Caco-2 (cell line): ENCODE measurements at places on chromosomes 7 and 10. TPM values are rescaled to one million over a fixed set of nuclear protein-coding genes. Genes with fewer than 3 reads are reported as not detected.
A peak's percentile ranks its signal among the peaks of the same experiment; 100 is the strongest.

Gene FFAR4
- 2.5 and 2.7 TPM in 2 replicates for total RNA-seq

Gene AKR1C8
- total RNA-seq: not detected in 2 replicates

Gene PTPN20
- total RNA-seq: not detected in 2 replicates

Gene TMEM139
- 19.1 and 26.2 TPM in 2 replicates for total RNA-seq

Gene MDH2
- total RNA-seq: 302 and 313 TPM in 2 replicates

Gene ADCYAP1R1
- total RNA-seq: not detected in 2 replicates

Gene TMEM176A
- total RNA-seq: 38.7 and 49.6 TPM in 2 replicates

Gene NYAP1
- total RNA-seq: 1.3 and 1.7 TPM in 2 replicates

Gene PDE6C
- total RNA-seq: not detected in 2 replicates

Gene PRKG1
- 0.09 and 0.12 TPM in 2 replicates for total RNA-seq

Gene NPTX2
- not detected in 2 replicates for total RNA-seq

- no peak for DNase-seq
- no peaks in the 10 kb centered on the region for H3K36me3 ChIP-seq
- H3K4me1 ChIP-seq: peaks cover 11% of the 10 kb centered on the region
- no peak overlapping the region for H3K27ac ChIP-seq
Measured at GRCh38 chr7:7157887-7158271, 24.5 kb upstream of the C1GALT1 start.

GRCh38 chr10:112216966-112217365 is 33.4 kb upstream of the GPAM start:
- no peak overlapping the region for H3K27ac ChIP-seq
- H3K4me3 ChIP-seq: no peak overlapping the region
- peaks cover 14% of the 10 kb centered on the region for H3K4me1 ChIP-seq
- H3K27me3 ChIP-seq: no peaks in the 10 kb centered on the region

GRCh38 chr7:42687211-42688055 is 224.4 kb downstream of the C7orf25 start:
- no peak overlapping the region for H3K4me3 ChIP-seq
- no peaks in the 10 kb centered on the region for H3K27me3 ChIP-seq
- H3K4me1 ChIP-seq: no peaks in the 10 kb centered on the region
- no peak overlapping the region for H3K27ac ChIP-seq
- DNase-seq: no peak

GRCh38 chr7:107953265-107953923 is 49.6 kb downstream of the LAMB1 start:
- no peak for DNase-seq
- H3K4me3 ChIP-seq: no peak overlapping the region
- peaks cover 11% of the 10 kb centered on the region for H3K36me3 ChIP-seq
- peak overlapping the region; percentile 85 for H3K27ac ChIP-seq
- peaks cover 76% of the 10 kb centered on the region for H3K4me1 ChIP-seq
- H3K27me3 ChIP-seq: no peaks in the 10 kb centered on the region

- H3K4me3 ChIP-seq: no peak overlapping the region
- H3K27ac ChIP-seq: no peak overlapping the region
- no peaks in the 10 kb centered on the region for H3K36me3 ChIP-seq
- H3K4me1 ChIP-seq: no peaks in the 10 kb centered on the region
Measured at GRCh38 chr7:75050501-75050900, 23.1 kb downstream of the RCC1L start.

DNA sequence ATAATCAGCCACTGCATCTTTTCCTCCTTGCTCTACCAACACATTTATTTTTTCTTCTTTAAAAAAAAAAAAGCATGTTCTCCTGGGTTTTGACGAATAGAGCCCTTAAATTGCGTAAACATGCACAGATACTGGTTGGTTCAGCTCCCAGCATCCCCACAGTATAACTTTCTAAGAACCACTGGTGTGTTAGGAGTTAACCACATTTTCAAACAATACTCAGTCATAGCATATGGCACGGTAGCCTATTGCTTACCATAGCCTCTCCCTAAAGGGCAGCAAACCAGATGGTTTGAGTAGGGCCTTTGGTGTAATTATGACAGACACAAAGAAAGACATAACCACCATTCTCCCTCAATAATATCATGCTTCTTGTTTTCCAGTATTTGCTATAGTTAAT is 145.0 kb downstream of the LRRC4 start:
- DNase-seq: no peak
- no peaks in the 10 kb centered on the region for H3K27me3 ChIP-seq
- peak overlapping the region; percentile 46 for H3K27ac ChIP-seq
- no peak overlapping the region for H3K4me3 ChIP-seq
- H3K4me1 ChIP-seq: peaks cover 35% of the 10 kb centered on the region

- H3K27ac ChIP-seq: no peak overlapping the region
- no peak overlapping the region for H3K4me3 ChIP-seq
- H3K4me1 ChIP-seq: no peaks in the 10 kb centered on the region
- H3K36me3 ChIP-seq: no peaks in the 10 kb centered on the region
Measured at GRCh38 chr7:27944643-27945042, 204.7 kb downstream of the TAX1BP1 start.

DNA sequence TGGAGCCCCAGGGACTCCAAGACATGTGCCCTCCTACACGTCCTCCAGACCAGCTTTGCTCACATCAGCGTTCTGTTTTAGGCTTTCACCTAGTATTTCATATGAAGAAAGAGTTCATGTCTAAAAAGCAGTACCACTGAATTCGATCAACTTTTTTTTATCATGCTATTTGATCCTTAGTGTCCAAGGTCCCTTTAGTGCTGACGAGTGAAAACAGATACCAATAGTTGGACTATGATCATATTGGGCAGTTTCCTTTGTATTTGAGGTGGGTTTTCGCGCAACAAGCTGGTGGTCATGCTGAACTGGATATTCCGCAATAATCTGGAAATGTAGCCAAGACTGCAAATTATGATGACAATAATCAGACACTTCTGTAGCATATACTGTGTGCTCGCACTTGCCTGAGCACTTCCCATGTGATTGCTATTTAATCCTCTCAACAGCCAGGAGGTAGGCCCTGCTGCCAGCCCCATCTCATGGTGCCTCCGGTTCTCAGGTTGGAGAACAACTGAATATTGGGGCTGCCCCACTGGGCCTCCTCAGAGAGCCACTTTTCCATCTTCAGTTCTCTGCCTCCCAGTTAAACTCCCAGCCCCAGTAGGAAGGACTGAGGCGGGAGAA is 65.9 kb downstream of the RBM20 start:
- no peak for DNase-seq
- H3K4me3 ChIP-seq: no peak overlapping the region
- H3K36me3 ChIP-seq: no peaks in the 10 kb centered on the region
- H3K27ac ChIP-seq: no peak overlapping the region
- H3K27me3 ChIP-seq: no peaks in the 10 kb centered on the region

DNA sequence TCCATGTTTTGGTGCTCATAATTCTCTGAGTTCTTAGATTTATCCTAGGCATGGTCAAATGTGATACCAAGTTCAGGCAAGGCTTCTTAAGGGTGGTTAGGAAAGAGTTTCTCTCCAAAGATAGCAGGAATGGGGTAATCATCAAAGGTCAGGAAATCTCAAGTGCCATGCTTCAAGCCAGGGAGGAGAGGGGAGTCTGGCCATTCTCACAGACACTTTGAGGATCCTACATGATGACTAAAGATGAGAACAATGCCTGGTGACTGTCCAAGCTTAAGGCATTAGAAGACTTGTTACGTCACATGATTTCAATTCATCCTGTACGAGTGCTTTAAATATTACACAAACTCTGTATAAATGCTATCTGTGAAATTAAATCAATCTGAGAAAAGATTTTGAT is 59.4 kb downstream of the POM121L12 start:
- no peak for DNase-seq
- no peaks in the 10 kb centered on the region for H3K27me3 ChIP-seq
- no peaks in the 10 kb centered on the region for H3K4me1 ChIP-seq
- no peak overlapping the region for H3K4me3 ChIP-seq
- no peak overlapping the region for H3K27ac ChIP-seq
- no peaks in the 10 kb centered on the region for H3K36me3 ChIP-seq

GRCh38 chr10:129716211-129716681 is 247.8 kb downstream of the EBF3 start:
- DNase-seq: no peak
- peaks cover 4% of the 10 kb centered on the region for H3K36me3 ChIP-seq
- no peaks in the 10 kb centered on the region for H3K4me1 ChIP-seq
- H3K4me3 ChIP-seq: no peak overlapping the region

- H3K4me3 ChIP-seq: no peak overlapping the region
- H3K36me3 ChIP-seq: no peaks in the 10 kb centered on the region
- H3K27me3 ChIP-seq: no peaks in the 10 kb centered on the region
- no peak overlapping the region for H3K27ac ChIP-seq
Measured at GRCh38 chr10:64054392-64054791, 533.2 kb downstream of the REEP3 start.

DNA sequence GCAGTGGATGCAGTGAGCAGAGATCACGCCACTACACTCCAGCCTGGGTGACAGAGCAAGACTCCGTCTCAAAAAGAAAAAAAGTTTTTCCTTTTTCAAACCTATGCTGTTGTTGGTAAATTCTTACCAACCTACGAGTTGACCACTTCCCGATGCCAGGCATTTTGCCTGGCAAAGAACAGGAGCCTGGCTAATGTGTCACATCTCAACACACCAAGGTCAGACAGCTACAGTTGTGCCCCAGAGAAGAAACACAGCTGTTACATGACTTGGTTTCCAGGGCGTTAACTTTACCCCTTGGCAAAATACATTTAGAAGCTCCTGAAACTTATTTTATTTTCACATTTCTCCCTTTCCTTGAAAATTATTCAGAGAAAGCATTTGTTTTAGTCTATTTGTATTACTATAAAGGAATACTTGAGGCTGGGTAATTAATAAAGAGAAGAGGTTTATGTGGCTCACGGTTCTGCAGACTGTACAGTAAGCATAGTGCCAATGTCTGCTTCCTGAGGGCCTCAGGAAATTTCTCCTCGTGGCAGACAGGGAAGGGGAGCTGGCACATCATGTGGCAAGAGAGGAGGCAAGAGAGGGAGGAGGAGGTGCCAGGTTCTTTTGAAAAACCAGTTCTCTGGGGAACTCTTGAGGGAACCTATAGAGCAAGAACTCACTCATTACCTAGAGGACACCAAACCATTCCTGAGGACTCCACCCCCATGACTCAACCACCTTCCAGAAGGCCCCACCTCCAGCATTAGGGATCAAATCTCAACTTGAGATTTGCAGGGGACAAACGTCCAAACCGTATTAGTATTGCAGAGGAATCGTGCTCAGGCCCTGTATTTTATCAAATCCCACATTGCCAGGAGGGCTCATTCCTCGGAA is 83.3 kb downstream of the PAXIP1 start:
- H3K36me3 ChIP-seq: no peaks in the 10 kb centered on the region
- no peak for DNase-seq
- no peak overlapping the region for H3K27ac ChIP-seq
- no peaks in the 10 kb centered on the region for H3K4me1 ChIP-seq

DNA sequence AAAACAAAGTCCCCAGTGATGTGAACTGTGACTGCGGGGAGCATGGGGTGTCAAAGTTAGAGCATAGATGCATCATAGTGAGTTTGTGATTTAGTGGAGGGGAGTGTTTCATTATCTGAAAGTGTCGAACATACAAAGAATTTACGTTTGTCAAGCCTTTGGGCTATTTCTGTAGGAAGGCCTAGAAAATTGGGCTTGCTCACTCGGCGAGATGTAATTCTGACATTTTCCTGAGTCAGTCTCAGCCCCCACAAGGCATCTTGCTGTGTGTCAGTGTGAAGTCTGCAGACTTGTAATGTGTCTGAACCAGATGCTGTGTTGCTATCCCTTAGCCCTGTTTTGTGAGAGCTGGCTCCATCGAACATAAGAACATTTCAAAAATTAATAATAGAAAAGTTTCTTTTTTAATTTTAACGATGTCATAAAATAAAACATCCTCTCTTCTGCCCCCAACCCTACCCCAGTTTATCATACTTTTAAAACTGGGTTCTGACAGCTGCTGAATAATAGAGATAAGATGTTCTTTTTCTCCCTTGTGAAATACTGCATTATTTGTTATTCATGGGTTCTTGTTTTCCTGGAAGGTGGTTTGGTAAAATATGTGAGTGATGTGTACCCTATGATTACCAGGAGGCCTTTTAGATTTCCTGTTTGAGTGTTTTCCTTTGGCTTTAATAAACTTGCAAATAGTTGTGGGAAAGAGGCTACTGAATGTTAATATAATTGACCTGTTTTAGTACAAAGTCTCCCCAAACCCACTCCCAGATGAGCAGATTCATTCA is 207.4 kb downstream of the GPR158 start:
- H3K36me3 ChIP-seq: no peaks in the 10 kb centered on the region
- H3K27me3 ChIP-seq: no peaks in the 10 kb centered on the region
- H3K4me1 ChIP-seq: no peaks in the 10 kb centered on the region
- H3K4me3 ChIP-seq: no peak overlapping the region
- H3K27ac ChIP-seq: no peak overlapping the region
- DNase-seq: no peak

GRCh38 chr10:24006741-24007140 is 202.2 kb upstream of the KIAA1217 start:
- no peak overlapping the region for H3K27ac ChIP-seq
- peaks cover 25% of the 10 kb centered on the region for H3K4me1 ChIP-seq
- no peaks in the 10 kb centered on the region for H3K27me3 ChIP-seq
- H3K4me3 ChIP-seq: no peak overlapping the region

- no peak for DNase-seq
- H3K27me3 ChIP-seq: peaks cover 2% of the 10 kb centered on the region; the same call in 1 of the 2 replicates
- no peak overlapping the region for H3K27ac ChIP-seq
- no peaks in the 10 kb centered on the region for H3K4me1 ChIP-seq
- no peaks in the 10 kb centered on the region for H3K36me3 ChIP-seq
Measured at GRCh38 chr10:48957361-48958151, 17.9 kb upstream of the LRRC18 start.

GRCh38 chr10:83012866-83013265 is 1126.4 kb upstream of the GHITM start:
- H3K36me3 ChIP-seq: no peaks in the 10 kb centered on the region
- H3K27ac ChIP-seq: no peak overlapping the region
- no peaks in the 10 kb centered on the region; the same call in 1 of the 2 replicates for H3K27me3 ChIP-seq
- H3K4me3 ChIP-seq: no peak overlapping the region

GRCh38 chr7:2000746-2001321 is 231.9 kb downstream of the MAD1L1 start:
- H3K4me3 ChIP-seq: no peak overlapping the region
- H3K4me1 ChIP-seq: no peaks in the 10 kb centered on the region
- H3K36me3 ChIP-seq: no peaks in the 10 kb centered on the region
- no peak overlapping the region for H3K27ac ChIP-seq
- H3K27me3 ChIP-seq: no peaks in the 10 kb centered on the region

GRCh38 chr7:122465296-122465695 is 160.7 kb upstream of the FEZF1 start:
- no peak overlapping the region for H3K4me3 ChIP-seq
- H3K4me1 ChIP-seq: no peaks in the 10 kb centered on the region
- H3K27ac ChIP-seq: no peak overlapping the region
- no peaks in the 10 kb centered on the region for H3K27me3 ChIP-seq
- DNase-seq: no peak

DNA sequence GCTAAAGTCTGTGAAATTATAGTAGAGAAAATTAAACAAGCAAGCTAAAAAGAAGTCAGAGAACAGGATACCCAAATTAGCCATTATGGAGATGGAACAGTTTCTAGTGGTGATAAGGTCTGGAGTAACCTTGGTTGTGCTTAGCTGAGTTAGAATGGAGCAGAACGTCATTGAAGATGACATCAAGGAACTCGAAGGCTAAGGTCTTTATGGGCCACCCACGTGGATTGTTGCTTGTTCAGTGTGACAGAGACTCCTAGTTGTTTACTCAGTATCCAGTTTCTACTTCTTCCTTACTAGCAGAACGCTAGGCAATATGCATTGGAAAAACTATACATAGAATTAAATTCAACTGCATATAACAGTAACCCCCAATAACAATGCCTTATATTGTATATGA is 39.7 kb downstream of the AHCYL2 start:
- H3K4me1 ChIP-seq: no peaks in the 10 kb centered on the region
- no peak for DNase-seq
- no peak overlapping the region for H3K27ac ChIP-seq
- H3K27me3 ChIP-seq: no peaks in the 10 kb centered on the region
- no peaks in the 10 kb centered on the region for H3K36me3 ChIP-seq
